NCI-H460 (cell line): ENCODE measurements at places on chromosomes 4 and X.

DNA sequence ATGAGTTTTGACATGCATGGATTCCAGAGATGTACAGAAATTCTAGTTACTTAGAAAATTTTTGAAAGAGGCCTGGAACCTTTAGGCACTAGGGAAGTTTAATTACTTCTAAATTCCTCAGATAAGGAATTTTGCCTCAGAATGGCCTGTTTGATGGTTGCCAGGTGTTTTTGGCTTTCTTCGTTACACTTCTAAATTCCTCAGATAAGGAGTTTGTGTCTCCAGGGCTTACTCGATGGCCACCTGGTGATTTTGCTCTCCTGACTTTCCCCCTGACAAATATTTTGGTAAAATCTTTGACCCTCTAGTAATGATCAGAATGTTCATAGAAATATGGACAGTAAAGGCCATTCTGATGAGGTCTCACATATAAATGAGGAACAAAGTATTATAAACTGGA is 64.3 kb downstream of the BEX3 start:
- DNase-seq, result no peak

DNA sequence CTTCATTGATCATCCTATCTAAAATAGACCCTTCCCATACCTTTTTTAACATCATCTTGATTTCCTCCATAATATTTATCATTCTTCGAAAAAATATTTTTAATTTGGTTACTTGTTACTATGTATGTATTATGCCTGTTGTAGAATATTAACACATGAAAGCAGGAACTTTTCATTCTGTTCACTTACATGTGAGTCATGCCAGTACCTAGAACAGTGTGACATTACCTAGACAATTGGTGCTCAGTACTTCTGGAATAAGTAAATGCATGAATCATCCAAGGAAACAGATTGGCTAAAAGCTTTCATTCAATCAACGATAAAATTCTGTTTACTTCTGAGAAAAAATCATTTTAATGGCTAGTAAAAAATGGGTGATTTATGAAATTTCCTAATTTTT is 76.4 kb downstream of the CXXC4 start:
- no peak for DNase-seq

- no peak for DNase-seq
Observed at GRCh38 chr4:74014332-74014731, 15.9 kb upstream of the CXCL5 start.

DNA sequence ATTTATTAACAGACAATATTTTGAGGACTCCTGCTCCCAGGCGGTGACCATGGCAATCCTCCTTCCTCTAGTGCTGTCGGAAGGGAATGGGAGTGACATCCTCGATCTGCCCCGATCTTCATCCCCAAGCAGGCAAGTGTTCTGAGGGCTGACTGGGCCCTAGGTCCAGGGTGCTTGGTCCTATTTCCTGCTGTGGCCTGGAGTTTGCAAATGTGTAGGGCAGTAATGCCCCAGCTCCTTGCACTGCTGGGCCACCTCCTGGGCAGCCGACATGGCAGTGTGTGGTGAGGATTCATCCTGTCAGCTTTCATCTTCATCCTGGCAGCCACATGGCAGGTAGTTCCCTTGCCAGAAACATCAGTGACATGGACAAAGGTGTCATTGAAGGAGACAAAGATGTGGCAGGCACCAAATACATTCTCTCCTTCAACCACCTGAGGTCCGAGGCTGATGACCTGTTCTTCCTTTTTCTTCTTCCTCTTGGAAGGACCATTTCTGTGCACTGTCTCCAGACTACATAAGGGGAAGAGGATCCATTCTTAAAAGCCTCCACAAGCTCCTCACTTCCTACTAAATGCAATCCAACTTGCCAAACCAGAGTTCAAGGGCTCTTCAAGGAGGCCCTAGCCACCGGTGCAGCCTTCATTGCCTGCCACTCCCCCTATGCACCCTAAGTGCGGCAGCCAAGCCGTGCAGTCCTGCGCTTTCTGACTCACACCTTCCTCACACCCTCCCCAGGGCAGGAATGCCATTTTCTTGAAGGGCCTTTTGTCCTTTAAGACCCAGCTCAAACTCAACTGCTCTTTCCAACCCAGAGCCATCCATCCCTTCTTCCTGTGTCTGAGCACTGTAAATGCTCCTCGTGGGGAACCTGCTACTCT is 65.7 kb downstream of the TMEM154 start:
- DNase-seq, result no peak

GRCh38 chr4:19936476-19936875 is 315.2 kb upstream of the SLIT2 start:
- no peak for DNase-seq

DNA sequence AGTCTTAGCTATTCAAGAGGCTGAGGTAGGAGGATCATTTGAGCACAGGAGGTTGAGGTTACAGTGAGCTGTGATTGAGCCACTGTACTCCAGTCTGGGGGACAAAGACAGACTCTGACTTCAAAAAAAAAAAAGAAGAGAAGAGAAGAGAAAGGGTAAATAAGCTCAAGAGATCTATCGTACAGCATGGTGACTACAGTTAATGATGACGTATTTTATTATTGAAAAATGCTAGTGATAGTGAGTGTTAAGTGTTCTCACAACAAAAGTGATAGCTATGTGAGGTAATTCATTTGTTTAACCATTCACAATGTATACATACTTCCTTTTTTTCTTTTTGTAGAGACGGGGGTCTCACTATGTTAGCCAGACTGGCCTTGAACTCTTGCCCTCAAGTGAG is 121.5 kb upstream of the RPL34 start:
- DNase-seq, result no peak

DNA sequence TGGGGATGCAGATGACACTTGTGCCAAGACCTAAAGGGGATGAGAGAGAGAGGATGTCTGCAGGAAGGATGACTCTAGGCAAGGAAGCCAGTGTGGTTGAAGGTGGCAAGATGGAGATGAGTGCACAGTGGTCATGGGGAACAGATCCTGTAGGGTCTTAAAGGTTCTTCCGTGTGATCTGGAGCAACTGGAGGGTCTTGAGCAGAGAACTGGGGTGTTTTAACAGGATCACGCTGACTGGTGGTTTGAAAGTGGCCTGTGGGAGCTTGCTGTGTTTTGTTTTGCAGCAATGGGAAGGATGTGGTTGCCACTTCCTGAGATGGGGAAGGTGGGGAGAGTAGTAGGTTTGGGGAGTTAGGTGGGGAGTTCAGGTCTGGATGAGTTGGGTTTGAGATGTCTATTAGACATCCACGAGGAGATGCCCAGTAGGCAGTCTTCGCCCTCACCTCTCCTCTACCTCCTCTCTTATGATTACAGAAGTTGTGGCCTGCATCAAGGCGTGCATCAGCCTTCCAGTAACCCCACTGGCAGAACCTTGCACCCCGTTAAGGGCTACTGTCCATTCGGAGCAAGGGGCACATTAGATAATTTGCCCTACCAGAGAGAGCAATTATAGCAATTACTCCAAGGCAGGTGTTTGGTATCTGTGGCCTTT is 1.4 kb upstream of the STBD1 start:
- DNase-seq, result no peak

DNA sequence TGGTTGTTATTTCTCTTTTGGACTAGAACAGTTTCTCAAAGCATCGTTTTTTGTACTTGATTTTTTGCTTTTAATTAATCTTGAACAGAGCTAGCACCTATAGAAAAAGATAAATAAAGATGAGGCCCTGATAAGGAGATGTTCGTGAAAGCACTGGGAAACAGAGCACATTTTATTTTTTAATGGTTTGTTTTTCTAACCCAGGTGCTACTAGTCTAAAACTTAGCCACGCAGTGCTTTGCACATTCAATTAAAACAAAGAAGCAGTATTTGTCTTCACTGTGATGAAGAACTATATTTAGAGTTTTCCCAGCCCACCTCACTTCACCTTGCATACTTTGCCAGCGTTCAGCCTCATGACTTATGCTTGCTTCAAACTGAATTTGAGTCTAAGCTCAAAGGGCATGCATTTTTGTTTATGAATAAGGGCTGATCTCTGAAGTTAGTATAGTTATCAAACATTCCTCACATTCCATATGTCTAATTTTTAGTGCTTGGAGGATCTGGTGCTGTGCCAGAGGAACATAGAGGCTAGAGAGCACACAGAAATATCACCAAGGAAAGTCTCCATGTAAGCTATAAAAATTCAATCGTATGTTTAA is 76.7 kb downstream of the WWC2 start:
- no peak for DNase-seq

DNA sequence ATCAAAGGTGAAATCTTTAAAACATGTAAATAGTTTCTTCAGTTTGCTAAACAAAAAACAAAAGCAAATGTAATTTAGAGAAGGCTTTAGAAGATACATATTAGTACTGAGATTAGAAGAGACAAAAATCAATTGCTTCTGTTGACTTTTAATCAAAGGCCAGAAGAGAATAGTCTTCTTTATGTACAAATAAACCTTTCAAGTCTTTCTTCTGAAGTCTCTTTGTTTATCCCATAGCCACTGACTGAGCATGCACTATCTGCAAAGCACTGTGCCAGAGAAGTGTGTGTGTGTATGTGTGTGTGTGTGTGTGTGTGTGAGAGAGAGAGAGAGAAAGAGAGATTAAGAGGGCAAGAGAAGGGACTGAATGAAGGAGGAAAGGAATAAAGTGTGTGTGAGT is 198.4 kb downstream of the GLUD2 start:
- no peak for DNase-seq

DNA sequence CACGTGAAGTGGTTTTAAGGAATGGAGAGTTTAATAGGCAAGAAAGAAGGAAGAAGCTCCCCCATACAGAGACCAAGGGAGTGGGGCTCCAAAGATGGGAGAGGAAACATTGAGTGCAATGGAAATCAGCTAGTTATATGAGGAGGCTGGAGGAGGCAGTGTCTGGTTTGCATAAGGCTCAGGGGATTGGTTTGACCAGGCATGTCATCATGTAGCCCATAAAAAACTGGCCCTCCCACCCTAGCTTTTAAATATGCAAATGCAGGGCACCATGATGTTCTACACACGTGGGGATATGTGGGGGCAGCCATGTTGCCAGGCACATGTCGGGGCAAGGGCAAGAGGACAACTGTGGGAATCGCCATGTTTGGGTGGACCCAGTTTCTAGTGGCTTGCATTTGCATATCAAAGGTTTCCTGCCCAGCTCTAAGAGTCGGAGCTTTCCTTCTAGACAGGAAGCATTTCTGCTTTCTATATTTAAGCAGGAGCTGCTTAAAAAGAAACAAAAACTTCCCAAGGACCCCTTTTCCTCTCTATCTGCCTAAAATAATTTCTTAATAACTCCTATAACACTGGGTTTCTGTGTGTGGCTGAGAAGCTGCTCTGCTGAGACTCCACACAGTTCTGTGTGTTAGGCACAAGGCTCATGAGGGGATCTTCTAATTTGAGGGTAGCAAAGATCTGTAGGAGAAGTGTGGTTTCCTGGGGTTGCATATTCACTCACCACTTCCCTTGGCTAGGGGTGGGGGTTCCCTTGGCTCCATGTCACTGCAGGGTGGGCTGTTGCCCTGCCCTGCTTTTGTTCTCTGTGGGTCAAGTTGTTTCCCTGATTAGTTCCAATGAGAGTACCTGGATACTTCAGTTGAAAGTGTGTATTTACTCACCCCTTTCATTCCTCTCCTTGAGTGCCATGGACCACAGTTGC is 113.5 kb downstream of the VSIG4 start:
- DNase-seq, result no peak

- DNase-seq, result no peak
Observed at GRCh38 chr4:103753868-103754653, 34.3 kb upstream of the TACR3 start.

GRCh38 chrX:57138674-57139073 is 1.5 kb upstream of the SPIN2A start:
- no peak for DNase-seq
